ENCODE measurements at places on chromosomes 4 and X.
A peak's percentile ranks its signal among the peaks of the same experiment; 100 is the strongest.

GRCh38 chr4:15003891-15004738 is 1.8 kb downstream of the CPEB2 start:
- peak; percentile 27 for DNase-seq

DNA sequence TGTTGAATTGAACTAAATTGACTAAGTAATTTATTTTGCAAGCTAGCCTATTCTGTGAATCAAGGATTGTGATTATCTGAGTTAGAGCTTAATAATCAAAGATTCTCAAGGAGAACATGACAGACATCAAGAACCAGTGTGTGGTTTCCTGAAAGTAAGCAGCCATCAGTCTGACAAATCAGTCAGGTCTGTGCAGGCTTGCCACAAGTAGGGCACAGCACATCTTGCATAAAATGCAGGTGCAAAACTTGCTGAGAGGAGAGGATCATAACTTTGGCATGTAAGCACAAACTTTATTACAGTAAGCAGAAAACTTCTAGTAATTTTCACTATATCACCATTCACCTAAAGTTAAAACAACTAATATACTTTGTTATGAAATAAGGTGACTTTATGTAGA is 22.5 kb downstream of the FAM241A start:
- DNase-seq: no peak

DNA sequence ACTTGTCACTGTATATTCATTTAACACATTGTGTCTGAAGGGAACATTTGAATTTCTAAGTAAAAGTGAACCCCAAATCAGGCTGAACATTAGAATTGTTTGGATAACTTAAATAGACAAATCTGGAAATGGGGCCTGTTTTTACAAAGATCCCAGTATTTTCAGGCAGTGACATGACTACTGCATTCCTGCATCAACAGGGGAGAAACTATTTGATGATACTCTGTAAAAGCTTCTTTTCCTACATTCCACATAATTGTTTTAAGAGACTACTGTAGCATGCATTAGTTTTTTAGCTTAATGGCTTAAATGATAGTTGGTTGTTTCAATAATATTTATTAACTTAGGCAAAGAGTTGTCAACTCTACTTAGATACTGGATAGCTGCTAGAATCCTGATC is 127.0 kb downstream of the PDS5A start:
- no peak for DNase-seq

DNA sequence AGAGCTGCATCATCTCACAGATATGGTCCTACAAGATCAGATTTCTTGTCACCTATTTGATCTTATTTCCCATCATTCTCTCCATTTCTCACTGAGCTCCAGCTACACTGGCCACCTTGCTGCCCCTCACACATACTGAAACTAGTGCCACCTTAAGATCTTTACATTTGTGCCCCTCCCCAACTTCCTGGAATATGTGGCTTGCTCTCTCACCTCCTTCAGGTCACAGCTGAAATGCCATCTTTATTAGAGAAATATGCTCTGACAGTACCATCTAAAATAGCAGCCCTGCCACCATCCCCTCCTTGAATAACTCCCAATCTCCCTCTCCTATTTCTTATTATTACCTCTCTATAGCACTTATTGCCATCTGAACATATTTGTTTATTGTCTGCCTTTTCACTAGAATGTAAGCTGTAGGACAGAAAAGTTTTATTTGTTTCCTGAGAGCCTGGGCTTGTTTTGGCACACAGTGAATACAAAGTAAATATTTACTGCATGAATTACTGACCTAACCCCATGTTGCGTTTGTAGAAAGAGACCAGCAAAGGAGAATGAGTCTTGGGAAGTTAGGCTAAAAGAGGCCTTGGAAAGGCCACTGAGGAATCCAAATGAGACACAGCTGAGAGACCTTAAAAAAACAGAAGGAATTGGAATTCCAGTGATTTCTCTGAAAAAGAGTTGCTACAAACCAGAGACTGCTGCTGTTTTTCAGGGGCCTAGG is 22.7 kb downstream of the DYNLT3 start:
- no peak for DNase-seq

- no peak for DNase-seq
Observed at GRCh38 chr4:87075876-87076275, 141.1 kb downstream of the AFF1 start.

GRCh38 chrX:69565247-69565815 is 50.6 kb upstream of the EDA start:
- DNase-seq: no peak

GRCh38 chr4:145739845-145740244 is 59.9 kb downstream of the C4orf51 start:
- peak; percentile 28 for DNase-seq

GRCh38 chr4:105422207-105422920 is 51.5 kb downstream of the PPA2 start:
- DNase-seq: no peak

- DNase-seq: no peak
Observed at GRCh38 chr4:26780539-26780938, 80.1 kb upstream of the STIM2 start.

DNA sequence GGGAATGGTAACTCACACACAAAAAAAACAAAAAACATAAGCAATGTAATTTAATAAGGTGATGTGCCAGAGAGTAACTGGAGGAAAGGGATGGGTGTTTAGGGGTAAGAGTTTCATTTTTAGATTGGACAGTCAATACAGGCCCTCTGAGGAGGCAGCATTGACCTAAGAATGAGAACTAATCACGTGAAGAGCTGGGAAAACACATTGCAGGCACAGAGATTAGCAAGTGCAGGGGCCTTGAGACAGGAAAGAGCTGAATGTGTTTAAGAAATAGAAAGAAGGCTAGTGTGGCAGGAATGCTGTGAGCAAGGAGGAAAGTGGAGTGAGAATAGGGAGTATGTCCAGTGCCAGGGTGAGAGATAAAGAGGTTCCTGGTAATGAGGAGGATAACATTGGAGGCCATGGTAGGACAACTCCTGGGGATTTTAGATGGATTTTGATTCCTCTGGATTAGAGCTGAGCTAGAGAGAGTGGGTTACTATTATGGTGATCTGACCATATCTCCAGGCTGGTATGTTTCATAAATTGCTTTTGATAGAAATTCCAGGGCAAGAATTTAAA is 17.6 kb downstream of the PDLIM5 start:
- no peak for DNase-seq

DNA sequence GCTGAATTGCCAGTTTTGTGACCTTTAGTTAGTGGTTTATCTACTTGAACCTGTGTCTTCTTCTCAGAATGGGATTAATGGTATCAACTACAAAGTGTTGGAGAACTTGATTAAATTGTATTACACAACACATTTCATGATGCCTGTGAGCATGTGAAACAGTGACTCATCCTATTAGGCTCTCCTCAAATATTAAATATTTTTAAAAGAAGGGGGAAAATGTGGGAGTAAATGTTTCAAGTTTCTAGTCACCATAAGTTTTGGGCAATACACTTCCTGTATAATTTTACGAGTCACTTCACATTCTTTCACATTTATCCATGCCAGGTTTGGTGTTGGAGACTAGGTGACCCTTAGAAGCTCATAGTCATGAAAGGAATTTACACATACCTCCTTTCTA is 147.0 kb downstream of the HS3ST1 start:
- DNase-seq: no peak

- no peak for DNase-seq
Observed at GRCh38 chrX:619812-620531, 10.6 kb upstream of the SHOX start.

- DNase-seq: no peak
Observed at GRCh38 chr4:107094332-107094731, 58.2 kb upstream of the DKK2 start.

GRCh38 chr4:69823048-69823447 is 36.9 kb downstream of the SULT1E1 start:
- no peak for DNase-seq

DNA sequence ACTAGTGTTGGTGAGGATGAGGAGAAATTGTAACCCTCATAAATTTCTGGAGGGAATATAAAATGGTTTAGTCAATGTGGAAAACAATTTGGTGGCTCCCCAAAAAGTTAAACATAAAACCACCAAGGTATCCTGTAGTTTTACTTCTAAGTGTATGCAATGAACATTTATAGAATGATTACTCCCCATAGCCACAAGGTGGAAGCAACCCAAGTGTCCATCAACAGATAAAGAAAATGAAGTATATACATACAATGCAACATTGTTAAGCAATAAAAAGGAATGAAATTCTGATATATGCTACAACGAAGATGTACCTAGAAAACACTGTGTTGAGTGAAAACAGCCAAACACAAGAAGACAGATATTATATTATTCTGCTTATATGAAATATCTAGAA is 569.1 kb upstream of the GRID2 start:
- DNase-seq: no peak

DNA sequence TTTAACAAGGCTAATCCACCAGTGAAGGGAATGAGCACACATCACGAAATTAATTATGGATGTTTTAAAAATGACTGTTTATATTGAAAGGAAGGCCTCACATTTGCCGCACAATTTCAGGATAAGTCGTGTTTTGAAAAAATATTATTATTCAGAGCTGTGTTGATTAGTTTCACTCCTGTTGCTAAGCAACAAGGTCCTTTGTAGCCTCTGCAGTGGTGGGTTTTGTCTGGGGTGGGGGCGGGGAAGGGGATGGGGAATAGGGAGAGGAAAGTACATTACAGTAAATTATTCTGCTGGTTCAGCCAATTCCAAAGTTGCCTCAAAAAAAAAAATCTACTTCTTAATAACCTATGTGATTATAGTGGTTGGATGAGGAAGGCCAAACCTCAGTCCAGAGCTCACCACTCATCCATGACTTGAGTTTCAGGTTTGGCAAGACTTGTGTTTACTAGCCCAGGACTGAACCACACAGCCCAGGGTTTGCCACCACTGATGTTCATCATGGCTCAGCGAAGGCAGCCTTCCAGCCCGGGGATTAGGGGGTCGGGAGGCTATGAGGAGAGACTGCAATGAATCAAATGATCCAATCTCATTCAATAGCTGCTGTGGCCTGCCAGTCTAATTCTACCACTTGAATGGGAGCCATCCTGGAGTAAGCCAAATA is 162.5 kb upstream of the ATP6AP2 start:
- no peak for DNase-seq

- DNase-seq: no peak
Observed at GRCh38 chr4:53505947-53506346, 85.3 kb downstream of the LNX1 start.

GRCh38 chr4:2362266-2363055 is 56.0 kb downstream of the ZFYVE28 start:
- no peak for DNase-seq

DNA sequence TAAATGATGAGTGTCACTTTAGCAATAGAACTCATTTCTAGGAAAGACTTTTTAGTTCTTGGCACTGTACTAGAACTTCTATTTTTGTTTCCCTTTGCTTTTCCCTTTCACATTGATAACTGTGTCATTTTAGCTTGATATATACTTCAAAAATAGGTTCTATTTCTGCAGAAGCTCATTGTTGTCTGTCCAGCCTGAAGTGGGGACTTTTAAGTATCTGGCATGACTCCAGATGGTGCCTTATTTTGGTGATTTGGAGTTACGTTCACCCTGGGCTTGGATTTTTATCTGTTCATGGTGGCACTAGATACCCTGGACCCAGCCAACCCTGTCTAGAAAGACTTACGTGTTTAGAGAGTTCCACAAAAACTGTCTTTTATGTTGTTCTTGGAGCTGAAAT is 3.4 kb downstream of the ABHD18 start:
- no peak for DNase-seq

GRCh38 chr4:188511431-188511830 is 372.2 kb downstream of the TRIML1 start:
- no peak for DNase-seq

- no peak for DNase-seq
Observed at GRCh38 chrX:137263374-137263773, 229.6 kb upstream of the GPR101 start.

DNA sequence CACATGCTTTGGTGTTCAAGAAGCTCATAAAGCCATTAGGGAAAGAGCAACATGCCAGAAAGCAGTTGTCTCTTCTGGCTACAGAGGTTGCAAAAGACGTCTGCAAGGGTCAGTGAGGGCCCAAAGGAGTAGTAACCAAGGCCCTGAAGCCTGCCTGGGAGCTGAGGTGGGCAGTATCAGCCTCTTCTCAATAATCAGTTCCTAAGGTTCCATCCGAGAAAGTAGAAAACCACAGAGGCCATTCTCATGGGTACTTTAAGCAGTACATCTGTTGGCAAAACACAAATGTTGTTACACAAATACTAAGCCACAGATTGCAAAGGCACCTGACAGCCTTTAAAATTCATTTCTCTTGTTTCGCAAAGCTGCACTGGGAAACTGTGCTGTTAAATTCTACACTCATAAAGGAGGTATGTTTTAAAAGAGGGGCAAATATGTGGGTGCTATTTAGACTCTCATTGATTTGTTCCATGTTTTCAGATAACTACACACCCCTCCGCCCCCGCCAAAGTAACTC is 37.7 kb downstream of the MECP2 start:
- no peak for DNase-seq

DNA sequence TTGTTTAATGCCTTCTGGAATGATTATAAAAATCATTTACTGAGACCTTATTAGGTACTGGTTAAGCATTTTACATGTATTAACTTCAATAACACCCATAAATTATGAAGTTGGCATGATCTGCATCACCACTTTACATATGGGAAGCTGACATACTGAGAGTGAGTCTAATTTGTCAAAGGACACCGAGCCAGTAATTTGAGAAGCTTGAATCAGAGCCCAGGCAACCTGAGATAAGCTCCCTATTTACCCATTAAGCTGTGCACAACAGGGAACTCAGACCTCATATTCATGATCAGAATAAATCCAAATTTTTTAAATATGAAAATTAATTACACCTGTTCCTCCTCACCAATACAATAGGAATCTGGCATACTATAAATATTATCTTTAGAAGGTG is 247.9 kb upstream of the EPHA5 start:
- no peak for DNase-seq

DNA sequence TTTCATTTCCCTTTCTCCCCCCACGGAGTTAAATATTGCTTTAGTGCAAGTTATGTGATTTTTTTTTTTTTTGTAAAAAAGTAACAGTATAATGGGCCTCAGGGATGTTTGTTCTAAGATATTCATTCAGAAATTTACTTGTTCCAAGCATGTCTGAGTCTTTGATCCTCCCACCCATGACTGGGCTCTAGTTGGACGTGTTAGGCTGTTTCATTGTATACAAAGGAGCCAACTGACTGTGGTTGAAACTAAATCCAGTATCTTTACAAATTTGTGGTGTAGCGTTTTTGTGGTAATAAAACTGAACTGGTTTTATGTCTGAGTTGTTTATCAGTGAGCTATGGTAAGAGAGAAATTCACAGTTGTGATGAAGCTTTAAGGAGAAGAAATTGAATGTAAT is 74.1 kb downstream of the DOCK11 start:
- DNase-seq: no peak

DNA sequence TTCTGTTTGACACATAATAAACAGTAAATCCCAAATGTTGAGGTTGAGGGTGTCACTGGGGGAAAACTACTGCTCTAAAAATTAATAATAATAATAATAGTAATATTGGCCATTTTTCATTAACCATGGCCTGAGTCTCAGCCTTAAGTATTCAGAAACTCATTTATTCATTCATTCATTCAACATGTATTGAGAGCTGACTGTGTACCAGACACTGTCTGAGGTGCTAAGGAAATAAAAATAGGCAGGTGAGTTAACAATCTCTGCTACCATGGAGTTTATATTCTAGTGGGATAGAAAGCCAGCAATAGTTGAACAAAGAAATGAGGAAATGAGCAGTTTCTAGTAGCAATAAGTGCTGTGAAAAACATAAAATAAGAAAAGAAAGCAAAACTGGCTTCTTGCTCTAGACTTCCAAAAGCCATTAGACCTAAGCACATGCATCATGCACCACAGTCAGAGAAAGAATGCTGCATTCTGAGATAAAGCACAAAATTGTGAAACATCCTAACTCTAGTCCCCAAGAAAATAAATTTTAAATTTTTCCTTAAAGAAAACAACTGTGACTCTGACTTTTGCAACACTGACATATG is 278.7 kb downstream of the RCHY1 start:
- no peak for DNase-seq

All from HuH-7 (cell line).